ENCODE measurements at places on chromosomes 3 and 15.

- no peak for DNase-seq
These were observed 61.2 kb downstream of the ARHGEF26 start for GRCh38 chr3:154182322-154182922.

- no peak for DNase-seq
These were observed 711.9 kb downstream of the CADM2 start for GRCh38 chr3:85670634-85671205.

DNA sequence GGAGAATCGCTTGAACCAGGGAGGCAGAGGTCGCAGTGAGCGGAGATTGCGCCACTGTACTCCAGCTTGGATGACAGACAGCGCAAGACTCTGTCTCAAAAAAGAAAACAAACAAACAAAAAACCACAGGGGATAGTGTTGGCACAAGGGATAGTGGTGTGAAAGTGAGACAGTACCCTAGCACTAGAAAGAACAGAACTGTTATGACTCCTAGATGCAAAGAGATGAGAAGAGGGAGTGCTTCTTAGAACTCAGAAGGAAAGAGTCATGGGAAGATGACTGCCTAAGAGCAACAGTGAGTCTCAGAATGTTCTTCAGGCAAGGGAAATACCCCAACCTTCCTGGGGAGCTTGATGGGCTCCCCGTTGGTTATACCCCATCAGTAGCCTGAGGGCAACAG is 17.8 kb upstream of the ZNF770 start:
- no peak for DNase-seq

- no peak for DNase-seq
These were observed 96.3 kb upstream of the SLC6A6 start for GRCh38 chr3:14306142-14306541.

DNA sequence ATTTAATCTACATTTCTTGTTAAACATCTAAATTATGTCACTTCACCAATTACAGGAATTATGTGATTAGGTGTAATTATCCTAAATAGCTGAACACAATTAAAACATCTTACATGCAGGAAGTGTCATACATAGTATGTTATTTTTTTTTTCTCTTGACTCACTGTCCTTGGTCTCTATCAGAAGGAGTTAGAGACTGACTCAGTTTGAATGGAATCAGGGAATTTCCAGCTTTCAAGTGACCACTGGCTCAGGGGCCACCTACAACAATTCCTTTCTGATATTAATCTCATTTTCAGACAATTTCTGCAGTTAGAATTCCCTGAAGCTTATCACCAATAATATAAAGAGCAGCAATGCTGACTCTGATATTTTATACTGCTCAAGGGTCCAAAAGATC is 400.7 kb downstream of the ROBO1 start:
- peak; percentile 7 for DNase-seq

- peak; percentile 19 for DNase-seq
These were observed 44.0 kb downstream of the MFSD1 start for GRCh38 chr3:158845765-158846350.

DNA sequence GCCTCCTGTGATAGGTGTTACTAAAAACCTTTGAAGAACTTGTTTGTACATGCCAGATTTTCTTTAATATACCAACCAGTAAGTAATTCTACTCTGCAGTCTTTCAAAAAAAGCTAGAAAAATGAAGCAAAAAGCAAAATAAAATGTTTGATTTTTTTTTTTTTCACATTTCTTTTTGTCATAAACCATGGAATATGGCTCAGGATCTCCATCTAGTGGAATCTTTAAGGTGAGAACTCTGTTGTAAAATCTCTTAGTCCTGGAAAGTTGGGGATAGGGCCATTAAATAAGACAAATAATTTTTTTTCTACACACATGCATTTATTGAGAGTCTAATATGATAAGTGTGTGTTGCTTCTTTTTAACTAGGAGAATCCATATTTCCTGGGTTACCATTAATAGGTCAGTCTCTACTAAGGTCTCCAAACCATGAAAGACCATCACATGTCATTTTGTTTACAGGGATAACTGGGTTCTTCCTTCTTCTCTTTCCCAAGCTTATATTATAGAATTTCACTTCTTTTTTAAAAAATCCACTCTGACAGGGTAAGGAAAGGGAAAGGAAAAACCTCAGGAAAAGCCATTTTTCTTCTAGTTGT is 84.6 kb downstream of the SLC9A9 start:
- DNase-seq = peak; percentile 31

DNA sequence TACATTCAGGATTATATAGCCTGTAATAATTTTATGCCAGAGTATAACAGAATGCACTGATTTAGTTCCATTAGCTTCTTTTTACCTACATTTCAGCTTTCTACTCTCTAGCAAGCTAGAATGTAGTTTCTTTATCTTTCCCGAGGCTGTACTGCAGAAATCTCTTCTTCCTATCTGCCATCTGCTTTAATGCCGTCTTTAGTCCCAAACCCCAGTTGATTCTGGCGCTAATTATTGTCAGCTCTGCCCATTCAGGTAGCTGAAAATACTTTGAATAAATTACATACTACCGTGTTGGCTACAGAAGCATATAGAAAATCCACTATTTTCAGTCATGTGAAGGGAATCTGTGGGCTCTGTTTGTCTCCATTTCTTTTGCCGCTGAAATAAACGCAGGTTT is 706.7 kb downstream of the NTRK3 start:
- no peak for DNase-seq

- DNase-seq = no peak
These were observed 621.4 kb downstream of the PDCD6IP start for GRCh38 chr3:34419801-34420200.

DNA sequence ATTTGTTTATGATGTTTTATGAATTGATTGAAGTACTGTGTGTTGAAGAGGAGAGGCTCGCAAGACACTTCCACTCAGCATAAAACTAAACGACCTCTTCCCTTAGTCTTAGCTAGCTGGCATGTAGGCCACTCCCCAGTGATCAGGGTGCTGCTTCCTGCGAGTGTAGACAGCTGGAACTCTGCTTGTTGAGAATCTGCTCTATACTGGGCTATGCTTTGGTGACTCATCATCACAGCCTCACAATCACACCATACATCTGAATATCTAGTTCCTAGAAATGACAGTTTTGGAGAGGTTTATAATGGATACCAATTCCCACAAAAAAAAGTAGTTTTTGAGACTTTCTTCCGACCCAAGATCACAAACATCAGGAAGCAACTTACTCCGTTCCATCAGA is 1.5 kb upstream of the SLC24A5 start:
- no peak for DNase-seq

DNA sequence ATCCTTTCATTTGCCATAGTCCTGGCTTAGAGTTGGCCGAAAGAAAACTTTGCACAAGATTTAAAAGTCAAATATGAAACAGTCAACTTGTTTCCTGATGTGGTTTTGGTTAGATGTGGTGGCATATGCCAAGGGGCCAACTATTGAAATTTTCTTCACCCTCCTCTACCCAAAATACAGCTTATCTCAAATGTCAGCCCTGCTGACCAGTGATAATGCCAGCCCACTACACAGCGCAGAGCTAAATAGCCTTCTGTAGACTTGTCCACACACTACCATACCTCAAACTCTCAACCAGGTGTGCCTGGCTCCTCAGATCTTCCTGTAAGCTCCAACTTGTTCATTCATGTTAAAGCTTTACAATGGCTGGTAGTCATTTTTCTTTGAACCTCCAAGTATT is 368.5 kb upstream of the STAC start:
- no peak for DNase-seq

Data from amniotic epithelial cell (primary cell).